ENCODE measurements at places on chromosomes 13 and 19. TPM values are rescaled to one million over a fixed set of nuclear protein-coding genes. Genes with fewer than 3 reads are reported as not detected.

- DNase-seq = no peak
Observed at GRCh38 chr19:47363758-47364531, 14.8 kb downstream of the DHX34 start.

DNA sequence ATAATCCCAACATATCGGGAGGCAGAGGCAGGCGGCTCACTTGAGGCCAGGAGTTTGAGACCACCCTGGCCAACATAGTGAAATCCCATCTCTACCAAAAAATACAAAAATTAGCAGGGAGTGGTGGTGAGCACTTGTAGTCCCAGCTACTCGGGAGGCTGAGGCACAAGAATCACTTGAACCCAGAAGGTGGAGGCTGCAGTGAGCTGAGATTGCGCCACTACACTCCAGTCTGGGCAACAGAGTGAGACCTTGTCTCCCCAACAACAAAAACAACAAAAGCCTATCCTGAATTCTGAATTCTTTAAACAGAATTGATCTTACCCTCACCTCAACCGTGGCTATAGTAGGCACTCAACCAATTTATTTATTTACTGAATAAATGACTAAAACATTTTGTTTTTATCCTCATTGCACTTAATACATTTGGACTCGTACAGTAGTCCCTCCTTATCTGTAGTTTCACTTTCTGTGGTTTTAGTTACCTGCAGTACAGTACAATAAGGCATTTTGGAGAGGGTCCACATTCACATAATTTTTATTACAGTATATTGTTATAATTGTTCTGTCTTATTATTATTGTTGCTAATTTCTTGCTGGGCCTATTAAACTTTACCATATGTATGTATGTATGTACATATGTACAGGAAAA is 98.8 kb downstream of the TBC1D4 start:
- DNase-seq = no peak

GRCh38 chr13:75170311-75170710 is 311.7 kb downstream of the TBC1D4 start:
- DNase-seq = no peak

Gene TRAPPC6A
- 22.8 TPM for total RNA-seq

DNA sequence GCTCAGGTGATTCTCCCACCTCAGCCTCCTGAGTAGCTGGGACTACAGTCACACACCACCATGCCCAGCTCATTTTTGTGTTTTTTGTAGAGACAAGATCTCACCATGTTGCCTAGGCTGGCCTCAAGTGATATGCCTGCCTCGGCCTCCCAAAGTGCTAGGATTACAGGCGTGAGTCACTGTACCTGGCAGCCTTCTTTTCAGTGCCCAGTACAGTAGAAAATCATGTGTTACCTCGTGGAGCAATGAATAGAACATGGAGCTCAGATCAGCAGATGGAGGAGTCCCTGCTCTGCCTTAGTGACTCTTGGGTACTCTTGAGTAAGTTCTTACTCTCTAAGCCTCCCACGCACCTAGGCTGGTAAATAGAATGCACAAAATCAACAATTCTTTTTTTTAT is 44.7 kb downstream of the THSD1 start:
- no peak for DNase-seq

GRCh38 chr13:82259284-82259683 is 1623.0 kb downstream of the SLITRK1 start:
- DNase-seq = no peak

Gene TEAD2
- total RNA-seq = not detected

Gene MRPL57
- total RNA-seq = 33.3 TPM

GRCh38 chr19:58084596-58085347 is 13.3 kb downstream of the ZSCAN18 start:
- no peak for DNase-seq

- no peak for DNase-seq
Observed at GRCh38 chr19:1863328-1863637, at the start of gene KLF16. KLF16 (minus strand) TSS chr19:1863579; CDS start chr19:1863497, 82 bp downstream.

- DNase-seq = no peak
Observed at GRCh38 chr13:100636441-100636840, 38.2 kb downstream of the TMTC4 start.

GRCh38 chr19:47097396-47098201 is 16.0 kb downstream of the ZC3H4 start:
- DNase-seq = no peak

Gene MAG
- total RNA-seq = not detected

- no peak for DNase-seq
Observed at GRCh38 chr13:78909276-78909675, 250.3 kb upstream of the OBI1 start.

DNA sequence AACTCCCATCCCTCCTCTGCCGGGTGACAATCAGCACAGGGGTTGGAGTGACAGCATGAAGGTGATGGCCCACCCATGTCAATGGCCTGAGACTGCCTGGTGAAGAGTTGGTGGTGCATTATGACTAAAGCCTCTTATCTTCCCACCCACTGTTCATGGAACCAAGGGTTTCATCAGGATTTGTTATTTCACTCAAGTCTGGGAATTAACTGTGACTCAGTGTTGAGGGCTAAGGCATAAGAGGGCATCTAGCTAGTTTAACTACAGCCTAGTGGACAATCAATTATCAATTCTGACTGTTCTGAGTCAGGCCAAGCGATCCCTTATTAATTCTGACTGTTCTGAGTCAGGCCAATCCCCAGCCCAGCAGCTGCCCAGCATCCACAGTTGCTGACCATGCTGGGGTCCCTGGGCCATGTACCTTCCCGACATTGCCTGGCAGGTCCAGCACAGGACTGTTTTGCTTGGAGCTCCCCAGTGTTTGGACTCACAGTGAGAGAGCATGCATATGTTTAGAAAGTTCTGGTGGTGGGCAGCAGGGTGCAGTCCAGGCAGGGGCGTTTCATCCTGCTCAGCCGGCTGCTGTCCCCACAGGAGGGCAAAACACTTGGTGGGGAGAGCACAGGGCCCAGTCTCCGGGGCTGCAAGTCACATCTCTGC is 65.5 kb downstream of the RASL11A start:
- no peak for DNase-seq

Gene RPS19
- total RNA-seq = 2,887 TPM

- no peak for DNase-seq
Observed at GRCh38 chr13:99919132-99919531, 52.4 kb downstream of the ZIC5 start.

DNA sequence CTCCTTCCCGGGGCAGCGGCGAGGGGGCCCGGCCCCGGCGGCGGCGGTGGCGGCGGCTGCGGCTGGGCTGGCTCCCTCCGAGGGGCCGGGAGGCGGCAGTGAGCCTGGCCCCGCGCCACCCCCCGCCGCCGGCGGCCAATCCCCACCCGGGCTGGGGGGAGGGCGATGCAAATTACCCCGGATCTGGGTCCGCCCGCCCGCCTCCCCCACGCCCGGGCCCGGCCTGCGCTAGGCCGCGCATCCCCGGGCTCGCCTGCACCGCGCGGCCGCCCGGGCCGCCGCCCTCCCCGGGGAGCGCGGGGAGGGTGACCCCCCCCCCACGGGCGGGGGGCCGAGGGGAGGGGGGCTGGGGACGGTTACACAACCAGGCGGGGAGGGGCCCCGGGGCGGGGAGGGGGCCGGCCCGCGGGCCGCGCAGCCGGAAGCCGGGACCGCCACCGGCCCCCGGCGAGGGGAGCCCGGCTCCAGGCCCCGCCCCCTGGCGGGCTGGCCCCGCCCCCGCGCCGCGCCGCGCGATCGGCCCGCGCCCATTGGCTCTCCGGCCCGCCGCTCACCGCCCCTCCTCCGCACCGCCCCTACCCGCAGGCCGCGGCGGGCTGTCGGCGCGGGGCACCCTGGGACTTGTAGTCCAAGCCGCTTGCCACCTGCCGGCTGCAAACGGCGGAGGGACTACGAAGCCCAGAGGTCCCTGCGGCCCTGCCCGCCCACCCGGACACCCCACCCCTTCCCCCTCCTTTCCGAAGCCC is 1.1 kb downstream of the ZBTB7A start:
- DNase-seq = peak; percentile 97

Gene CEACAM7
- total RNA-seq = not detected

- DNase-seq = no peak
Observed at GRCh38 chr13:77040076-77040475, 13.1 kb upstream of the FBXL3 start.

DNA sequence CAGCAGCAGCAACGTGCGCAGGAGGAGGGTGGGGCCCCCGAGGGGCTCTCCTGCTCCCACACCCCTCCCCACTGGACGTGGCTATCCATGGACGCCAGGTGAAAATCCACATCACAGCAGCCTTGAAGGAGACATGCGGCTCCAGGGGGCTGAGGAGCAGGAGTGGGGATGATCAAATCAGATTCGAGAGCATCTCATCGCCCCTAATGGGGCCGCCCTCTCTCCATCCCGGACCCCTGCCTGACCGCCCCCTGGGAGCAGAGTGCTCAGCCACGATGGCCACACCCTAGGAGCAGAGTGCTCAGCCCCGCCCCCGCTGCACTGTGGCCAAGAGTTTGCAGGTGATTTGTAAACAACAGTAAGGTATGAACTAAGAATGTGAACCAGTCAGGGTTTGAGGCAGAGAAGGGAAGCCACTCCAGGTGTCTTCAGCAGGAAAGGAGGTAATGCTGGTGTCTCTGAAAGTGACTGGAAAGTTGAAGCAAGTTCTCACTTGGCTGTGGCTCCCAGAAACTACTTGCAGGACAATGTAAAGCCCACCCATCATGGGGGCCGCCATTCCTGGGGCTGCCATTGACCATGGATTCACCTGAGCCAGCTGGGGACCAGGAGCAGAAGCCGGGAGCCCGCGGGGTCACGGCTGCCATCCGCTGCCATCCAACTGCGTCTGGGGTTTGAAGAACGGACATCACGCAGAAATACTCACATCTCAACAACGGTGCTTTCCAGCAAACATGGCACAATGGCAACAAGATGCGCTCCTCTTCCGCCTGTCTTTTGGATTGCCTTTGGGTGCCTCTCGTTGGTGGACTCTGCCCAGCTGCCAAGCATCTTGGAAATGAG is 71.8 kb downstream of the SPACA7 start:
- DNase-seq = no peak

- no peak for DNase-seq
Observed at GRCh38 chr13:32354040-32354439, 38.7 kb downstream of the BRCA2 start.

GRCh38 chr13:61486496-61486895 is 70.8 kb upstream of the PCDH20 start:
- no peak for DNase-seq

GRCh38 chr13:99086267-99087097 is 108.6 kb upstream of the DOCK9 start:
- peak; percentile 69 for DNase-seq

Gene ZNF765
- total RNA-seq = 10.8 TPM

GRCh38 chr19:33295621-33296487 is 6.5 kb downstream of the CEBPA start:
- DNase-seq = no peak

DNA sequence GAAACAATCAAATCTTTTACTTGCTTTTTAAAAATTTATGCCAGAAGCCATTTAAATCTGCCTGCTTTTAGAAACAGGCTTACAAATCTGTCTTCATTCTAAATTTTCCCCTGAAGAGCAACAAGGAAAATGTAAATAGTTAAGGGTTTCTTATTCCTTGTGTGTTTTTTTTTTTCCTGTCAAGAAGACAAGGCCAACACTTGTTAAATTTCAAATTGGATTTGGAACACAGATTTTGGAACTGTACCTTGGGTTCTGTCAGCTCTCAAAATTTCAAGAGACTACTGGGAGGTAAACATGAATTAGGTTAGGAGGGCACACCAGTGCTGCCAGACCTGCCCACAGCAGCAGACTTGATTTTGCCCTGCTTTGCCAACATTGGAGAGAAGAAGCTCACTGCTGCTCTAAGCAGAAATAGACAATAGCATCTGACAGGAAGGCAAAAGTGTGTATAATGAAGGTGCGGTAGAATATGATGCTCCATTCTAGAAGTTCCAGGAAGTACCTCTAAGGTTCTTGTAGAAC is 121.7 kb downstream of the NHLRC3 start:
- no peak for DNase-seq

- DNase-seq = no peak
Observed at GRCh38 chr19:8398311-8398771, 8.2 kb downstream of the RAB11B start.

DNA sequence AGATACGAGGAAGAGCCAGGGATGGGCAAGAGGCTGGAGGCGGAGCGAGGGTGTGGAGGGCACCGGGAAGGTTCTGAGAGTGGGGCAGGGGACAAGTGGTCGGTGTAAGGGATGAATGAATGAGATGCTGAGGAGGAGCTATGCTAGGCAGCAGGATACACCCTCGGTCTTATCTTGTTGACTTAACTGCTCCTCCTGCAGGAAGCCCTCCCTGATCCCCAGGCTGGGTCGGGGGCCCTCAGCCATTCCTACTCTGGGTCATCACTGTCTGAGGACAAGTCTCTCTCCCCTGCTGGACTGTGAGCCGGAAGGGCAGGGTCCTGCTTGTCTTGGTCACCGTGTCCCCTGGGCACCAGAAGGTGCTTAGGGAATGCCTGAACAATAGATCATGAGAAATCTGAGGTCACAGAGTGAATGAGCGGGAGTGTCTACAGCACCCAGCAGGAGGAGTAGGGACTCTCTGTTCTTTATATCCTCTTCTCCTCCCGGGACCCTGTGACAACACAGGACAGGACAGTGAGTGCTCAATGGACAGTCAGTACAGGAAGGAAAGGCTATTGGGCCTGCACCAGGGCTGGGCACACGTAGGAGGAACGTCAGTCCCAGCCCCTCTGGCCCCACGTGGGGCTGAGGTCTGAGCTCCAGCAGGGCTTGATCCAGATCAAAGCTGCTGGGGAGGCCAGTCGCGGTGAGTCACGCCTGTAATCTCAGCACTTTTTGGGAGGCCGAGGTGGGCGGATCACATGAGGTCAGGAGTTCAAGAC is 6.5 kb downstream of the NKPD1 start:
- DNase-seq = no peak

DNA sequence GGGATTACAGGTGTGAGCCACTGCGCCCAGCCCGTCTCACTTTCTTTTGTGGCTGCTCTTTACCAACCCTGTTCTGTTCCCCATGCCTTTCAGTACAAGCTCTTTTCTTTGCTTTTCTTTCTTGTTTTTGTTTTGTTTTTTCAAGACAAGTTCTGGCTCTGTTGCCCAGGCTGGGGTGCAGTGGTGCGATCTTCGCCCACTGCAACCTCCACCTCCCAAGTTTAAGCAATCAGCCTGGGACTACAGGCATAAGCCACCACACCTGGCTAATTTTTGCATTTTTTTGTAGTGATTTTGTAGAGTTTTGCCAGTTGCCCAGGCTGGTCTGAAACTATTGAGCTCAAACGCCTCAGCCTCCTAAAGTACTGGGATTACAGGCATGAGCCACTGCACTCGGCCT is 3.7 kb downstream of the CERS4 start:
- no peak for DNase-seq

Gene DACH1
- total RNA-seq = not detected

GRCh38 chr19:38317104-38317612 is 1.4 kb upstream of the YIF1B start:
- DNase-seq = peak; percentile 30

Gene PSG2
- total RNA-seq = not detected

GRCh38 chr19:43743059-43743458 is 11.7 kb downstream of the SMG9 start:
- DNase-seq = no peak

- no peak for DNase-seq
Observed at GRCh38 chr13:95508996-95509395, 43.5 kb upstream of the CLDN10 start.

Gene SHISA2
- 9.4 TPM for total RNA-seq

DNA sequence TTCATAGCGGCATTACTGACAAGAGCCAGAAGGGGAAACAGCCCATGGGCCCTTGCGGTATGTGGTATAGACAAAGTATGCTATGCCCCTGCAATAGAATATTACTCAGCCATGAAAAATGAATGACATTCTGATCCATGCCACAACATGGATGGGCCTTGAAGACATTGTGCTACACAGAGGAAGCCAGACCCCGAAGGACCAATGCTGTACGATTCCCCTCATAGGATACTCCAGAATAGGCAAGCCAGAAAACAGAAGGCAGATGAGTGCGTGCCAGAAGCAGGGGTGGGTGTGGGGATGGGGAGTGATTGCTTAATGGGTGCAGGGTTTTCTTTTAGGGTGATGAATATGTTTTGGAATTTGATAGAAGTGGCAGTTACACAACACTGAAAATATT is 342.0 kb downstream of the TEX29 start:
- DNase-seq = no peak
